ENCODE measurements at places on chromosomes 3 and 15.

GRCh38 chr15:69299943-69300588 lies 1.4 kb downstream of the PAQR5 start:
- no peak for DNase-seq

- DNase-seq, result no peak
Observed at GRCh38 chr3:88147261-88147660, 2.5 kb upstream of the C3orf38 start.

- no peak for DNase-seq
Observed at GRCh38 chr3:76958274-76958673, 81.6 kb upstream of the ROBO2 start.

- no peak for DNase-seq
Observed at GRCh38 chr15:69013726-69014406, 629 bp upstream of the NOX5 start.

DNA sequence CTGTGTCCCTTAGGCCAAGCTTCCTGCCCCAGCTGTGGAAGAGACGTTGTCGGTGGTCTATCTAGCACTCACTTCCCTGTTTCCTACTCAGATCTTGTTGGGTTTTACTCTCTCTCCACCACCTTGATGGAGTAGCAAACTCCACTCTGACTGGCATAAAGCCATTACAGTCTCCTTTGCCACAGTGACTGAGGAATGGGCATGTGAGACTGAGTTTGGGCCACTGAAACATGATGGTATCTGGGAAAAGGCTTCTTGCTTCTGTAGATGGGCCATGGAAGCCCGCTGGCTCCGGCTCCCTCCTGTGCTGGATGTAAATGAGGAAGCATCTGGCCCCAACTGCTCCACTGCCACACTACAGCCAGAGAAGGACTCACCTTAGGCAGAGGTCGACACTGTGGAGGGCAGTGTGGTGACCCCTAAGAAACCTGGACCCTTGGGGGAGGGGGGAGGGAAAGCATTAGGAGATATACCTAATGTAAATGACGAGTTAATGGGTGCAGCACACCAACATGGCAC lies 9.4 kb upstream of the CAMK1 start:
- DNase-seq, result no peak

DNA sequence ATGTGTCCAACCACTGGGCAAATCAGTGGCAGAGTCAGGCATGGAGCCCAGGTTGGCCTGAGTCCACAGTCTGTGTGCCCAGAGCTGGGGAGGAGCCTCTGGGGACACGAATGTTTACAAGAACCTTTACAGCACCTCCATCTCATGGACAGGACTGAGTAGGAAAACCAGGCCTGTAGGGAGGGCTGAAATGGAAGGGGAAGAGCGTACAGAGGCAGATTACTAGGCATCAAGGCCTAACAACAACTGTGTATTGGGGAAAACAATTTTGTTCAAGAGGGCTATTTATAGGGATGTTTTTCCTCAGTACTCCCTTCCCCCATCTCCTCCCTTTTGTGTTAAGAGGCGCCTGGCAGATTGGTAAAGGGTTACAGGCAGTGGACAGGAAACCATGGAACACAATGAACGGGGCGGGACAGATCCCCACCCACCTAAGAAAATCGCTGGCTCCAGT lies 15.1 kb upstream of the ARHGAP31 start:
- DNase-seq, result no peak

- DNase-seq, result no peak
Observed at GRCh38 chr3:88807491-88808105, 299.8 kb upstream of the EPHA3 start.

GRCh38 chr3:52531860-52532516 lies 1.7 kb downstream of the NT5DC2 start:
- DNase-seq, result no peak
